ENCODE measurements at places on chromosomes 16 and 17. TPM values are rescaled to one million over a fixed set of nuclear protein-coding genes. Genes with fewer than 3 reads are reported as not detected.

The ABCA10 gene
- 6.5 TPM for total RNA-seq

The SLC35G6 gene
- total RNA-seq: not detected

GRCh38 chr16:55576384-55576783, 9.9 kb downstream of the CAPNS2 start:
- H3K27ac ChIP-seq: no peak overlapping the region
- no peaks in the 10 kb centered on the region for H3K27me3 ChIP-seq
- no peaks in the 10 kb centered on the region for H3K36me3 ChIP-seq
- H3K4me1 ChIP-seq: no peaks in the 10 kb centered on the region

DNA sequence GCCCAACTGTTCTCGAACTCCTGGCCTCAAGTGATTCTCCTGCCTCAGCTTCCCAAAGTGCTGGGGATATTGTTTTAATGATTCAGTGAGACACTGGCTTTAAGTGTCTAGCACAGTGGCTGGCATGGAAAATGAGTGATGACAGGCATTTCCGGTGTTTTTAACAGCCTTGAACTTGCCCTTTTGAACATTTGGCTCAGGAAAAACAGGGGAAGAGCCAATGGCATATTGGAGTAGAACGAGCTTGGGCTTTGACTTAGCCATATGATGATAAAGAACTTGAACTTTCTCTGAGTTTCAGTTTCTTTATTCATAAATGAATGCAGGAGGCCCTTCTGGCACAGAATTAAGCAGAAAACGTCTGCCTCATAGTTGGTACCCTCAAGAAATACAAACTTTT, 145.0 kb upstream of the HS3ST4 start:
- no peaks in the 10 kb centered on the region for H3K4me1 ChIP-seq
- H3K27me3 ChIP-seq: no peaks in the 10 kb centered on the region
- DNase-seq: no peak
- H3K36me3 ChIP-seq: no peaks in the 10 kb centered on the region

The CHRNE gene
- total RNA-seq: 0.69 TPM

DNA sequence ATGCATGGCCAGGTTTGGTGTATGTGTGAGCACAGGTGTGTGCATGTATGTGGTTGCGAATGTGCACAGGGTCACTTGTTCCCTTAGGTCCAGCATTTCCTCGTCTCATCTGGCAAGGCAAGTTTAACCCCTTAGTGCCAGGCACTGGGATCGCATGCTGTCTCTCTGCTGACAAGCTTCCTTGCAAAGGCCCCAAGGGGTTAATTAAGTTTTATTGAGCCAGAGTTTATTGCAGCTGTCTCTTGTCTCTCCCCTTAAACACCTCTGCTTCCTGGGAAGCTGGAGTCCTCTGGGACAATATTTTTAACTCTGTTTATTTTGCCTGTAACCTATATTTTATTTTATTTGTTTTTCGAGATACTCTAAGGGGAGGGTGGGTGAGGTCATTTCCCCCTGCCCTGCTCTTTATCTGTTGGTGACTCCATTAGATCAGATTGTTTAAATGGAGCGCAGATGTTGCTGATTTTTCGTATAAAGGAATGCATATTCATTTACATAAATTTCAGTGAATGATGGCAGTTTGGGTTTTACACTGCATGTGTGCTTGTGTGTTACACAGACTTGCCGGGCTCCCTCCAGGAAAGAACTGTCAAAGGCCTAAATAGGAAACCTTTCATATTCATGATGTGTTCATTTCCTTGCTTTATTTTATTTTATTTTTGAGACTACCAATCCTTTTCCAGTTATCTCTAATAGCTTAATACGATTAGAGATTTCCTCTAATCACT, 99.7 kb downstream of the CBLN1 start:
- DNase-seq: peak; percentile 67
- no peak overlapping the region for H3K4me3 ChIP-seq
- H3K36me3 ChIP-seq: no peaks in the 10 kb centered on the region
- no peaks in the 10 kb centered on the region for H3K4me1 ChIP-seq
- peaks cover 4% of the 10 kb centered on the region for H3K27me3 ChIP-seq
- H3K27ac ChIP-seq: no peak overlapping the region

DNA sequence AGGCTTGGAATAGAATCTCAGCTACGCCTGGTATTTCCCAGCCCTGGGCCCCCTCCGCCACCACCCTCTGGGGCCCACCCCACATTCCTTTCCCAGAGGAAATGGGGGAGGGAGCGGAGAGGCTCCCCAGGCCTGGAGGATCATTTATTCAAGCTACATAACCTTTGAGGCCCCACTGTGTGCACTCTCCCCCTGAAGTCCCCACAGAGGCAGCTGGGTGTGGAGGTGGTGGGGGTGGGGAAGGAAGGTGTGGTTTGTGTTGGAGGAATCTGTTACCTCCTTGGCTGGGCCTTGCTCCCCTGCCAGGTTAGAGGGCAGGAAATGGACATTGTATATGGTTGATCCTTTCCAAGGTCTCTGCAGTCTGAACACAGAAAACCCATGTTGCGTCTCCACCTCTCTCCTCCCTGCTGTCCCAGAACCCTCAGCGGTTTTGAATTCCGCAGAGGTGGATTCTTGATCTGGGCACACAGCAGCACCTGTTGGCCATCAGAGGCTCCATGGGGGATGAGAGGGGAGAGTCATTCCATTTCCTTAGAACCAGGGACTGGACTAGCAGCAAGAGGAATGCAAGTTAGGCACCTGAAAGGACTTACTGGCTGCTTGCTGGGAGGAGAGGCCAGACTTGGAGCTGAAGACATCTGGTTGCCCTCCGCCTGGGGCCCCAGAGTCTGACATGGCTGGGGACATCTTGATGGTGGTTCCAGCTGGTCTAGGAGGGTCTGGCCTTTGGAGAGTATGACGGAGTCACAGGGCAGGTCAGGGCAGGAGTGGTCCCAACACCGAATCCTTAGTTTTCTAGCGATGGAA, 23.0 kb downstream of the ARHGAP23 start:
- peak overlapping the region; percentile 14 for H3K4me3 ChIP-seq
- peak overlapping the region; percentile 80 for H3K27ac ChIP-seq
- peaks cover 21% of the 10 kb centered on the region for H3K27me3 ChIP-seq
- no peak for DNase-seq
- H3K4me1 ChIP-seq: peaks cover 83% of the 10 kb centered on the region

DNA sequence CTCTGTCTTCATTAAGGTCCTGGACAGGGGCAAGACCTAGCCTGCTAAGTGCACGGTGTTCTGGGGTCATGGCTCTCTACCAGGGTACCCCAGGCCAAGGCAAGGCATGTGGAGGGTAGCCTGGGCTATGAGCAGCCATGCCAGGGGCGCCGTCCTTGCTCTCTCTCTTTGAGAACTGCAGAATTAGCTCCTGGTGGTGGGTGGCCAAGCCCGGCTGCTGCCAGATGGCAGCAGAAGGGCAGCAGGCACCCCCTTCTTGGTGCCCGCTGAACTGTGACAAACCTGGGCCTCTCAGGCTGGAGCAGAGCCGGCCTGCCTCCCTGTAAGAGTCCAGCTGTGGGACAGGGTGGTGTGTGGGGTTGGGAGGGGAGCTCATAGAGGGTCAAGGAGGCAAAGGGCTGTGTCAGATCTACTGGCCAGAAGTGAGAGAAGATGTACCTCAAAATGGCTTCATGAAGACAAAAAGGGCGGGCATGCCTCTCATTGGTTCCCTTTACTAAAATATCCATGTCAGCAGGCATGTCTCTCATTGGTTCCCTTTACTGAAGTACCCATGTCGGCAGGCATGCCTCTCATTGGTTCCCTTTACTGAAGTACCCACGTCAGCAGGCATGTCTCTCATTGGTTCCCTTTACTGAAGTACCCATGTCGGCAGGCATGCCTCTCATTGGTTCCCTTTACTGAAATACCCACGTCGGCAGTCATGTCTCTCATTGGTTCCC, 81.7 kb upstream of the SDK2 start:
- no peak overlapping the region for H3K27ac ChIP-seq
- no peak for DNase-seq
- H3K4me3 ChIP-seq: no peak overlapping the region
- H3K27me3 ChIP-seq: peaks cover 2% of the 10 kb centered on the region
- H3K36me3 ChIP-seq: no peaks in the 10 kb centered on the region

The VPS35 gene
- total RNA-seq: 111 TPM

The IGFALS gene
- total RNA-seq: 0.39 TPM

DNA sequence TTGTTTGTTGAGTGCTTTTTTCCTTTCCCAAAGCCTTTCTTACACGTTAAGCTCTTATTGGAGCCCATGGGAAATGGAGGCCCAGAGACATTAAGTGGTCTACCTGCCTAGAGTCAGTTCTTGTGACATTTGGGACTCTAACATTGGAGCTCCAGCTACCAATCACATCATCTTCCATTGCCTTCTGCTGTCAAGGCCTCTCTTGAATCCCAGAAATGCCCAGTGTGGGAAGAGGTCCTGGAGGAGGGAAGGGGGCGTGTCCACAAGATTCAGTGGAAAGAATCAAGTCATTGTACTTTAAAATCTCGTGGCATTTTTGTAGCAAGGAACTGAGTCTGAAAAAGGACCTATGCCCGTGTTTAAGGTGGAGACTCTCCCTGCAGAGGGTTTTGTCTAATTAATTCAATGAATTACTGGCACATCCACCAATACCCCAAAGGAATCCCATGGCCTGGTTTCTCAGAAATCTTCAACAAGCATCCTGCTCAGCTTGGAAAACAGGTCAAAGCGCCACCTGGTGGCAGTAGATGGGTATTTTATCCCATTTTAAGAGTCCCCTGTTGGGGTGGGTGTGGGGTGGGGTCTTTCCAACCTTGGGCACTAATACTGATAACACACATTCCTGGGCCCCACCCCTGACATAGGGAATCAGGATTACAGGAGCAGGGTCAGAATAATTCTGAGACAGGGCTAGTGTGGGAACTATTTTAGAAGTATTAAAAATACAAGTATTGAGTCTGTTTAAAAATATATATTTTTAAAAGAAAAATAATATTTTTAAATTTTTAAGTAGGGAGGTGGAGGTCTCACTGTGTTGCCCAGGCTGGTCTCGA, 24.6 kb downstream of the GPT2 start:
- H3K4me1 ChIP-seq: peaks cover 58% of the 10 kb centered on the region
- no peak overlapping the region for H3K4me3 ChIP-seq
- H3K36me3 ChIP-seq: peaks cover 80% of the 10 kb centered on the region
- peak overlapping the region; percentile 80 for H3K27ac ChIP-seq
- DNase-seq: peak; percentile 77

- DNase-seq: peak; percentile 74
- H3K27ac ChIP-seq: peak overlapping the region; percentile 82
- peaks cover 15% of the 10 kb centered on the region for H3K27me3 ChIP-seq
These were observed 746 bp downstream of the GNAO1 start for GRCh38 chr16:56191835-56192634.

- H3K4me3 ChIP-seq: no peak overlapping the region
- no peak for DNase-seq
- no peaks in the 10 kb centered on the region for H3K4me1 ChIP-seq
- no peak overlapping the region for H3K27ac ChIP-seq
- H3K36me3 ChIP-seq: peaks cover 80% of the 10 kb centered on the region
These were observed 44.0 kb downstream of the ZNF276 start for GRCh38 chr16:89765292-89765830.

GRCh38 chr16:49972280-49972679, 52.7 kb upstream of the CNEP1R1 start:
- H3K4me1 ChIP-seq: peaks cover 12% of the 10 kb centered on the region
- no peak for DNase-seq
- no peaks in the 10 kb centered on the region for H3K27me3 ChIP-seq

GRCh38 chr17:73582359-73582758, 61.9 kb downstream of the SDK2 start:
- H3K4me3 ChIP-seq: no peak overlapping the region
- H3K4me1 ChIP-seq: peaks cover 17% of the 10 kb centered on the region

- H3K4me3 ChIP-seq: no peak overlapping the region
- DNase-seq: no peak
- H3K27me3 ChIP-seq: no peaks in the 10 kb centered on the region
- peaks cover 16% of the 10 kb centered on the region for H3K4me1 ChIP-seq
These were observed 163.7 kb downstream of the WSCD1 start for GRCh38 chr17:6233856-6234255.

DNA sequence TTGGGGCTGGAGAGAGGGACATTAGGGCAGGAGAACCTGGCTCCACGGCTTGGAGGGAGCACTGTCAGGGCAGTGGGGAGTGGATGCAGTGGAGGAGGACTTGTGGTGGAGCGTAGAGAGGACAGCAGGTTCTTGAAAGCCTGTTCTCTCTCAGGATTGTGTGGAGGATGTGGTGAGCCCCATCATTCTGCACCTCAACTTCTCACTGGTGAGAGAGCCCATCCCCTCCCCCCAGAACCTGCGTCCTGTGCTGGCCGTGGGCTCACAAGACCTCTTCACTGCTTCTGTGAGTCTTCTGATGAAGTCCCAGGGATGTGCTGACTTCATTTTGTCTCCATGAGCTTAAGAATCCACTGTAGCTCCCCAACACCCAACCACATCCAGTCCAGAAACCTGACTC, 13.5 kb downstream of the COX6A2 start:
- peaks cover 3% of the 10 kb centered on the region for H3K27me3 ChIP-seq
- H3K27ac ChIP-seq: no peak overlapping the region
- DNase-seq: no peak
- no peaks in the 10 kb centered on the region for H3K36me3 ChIP-seq

The PKMYT1 gene
- total RNA-seq: 3.1 TPM

The CSHL1 gene
- total RNA-seq: not detected

GRCh38 chr16:88424587-88425235, 28.4 kb upstream of the ZFPM1 start:
- peaks cover under 1% of the 10 kb centered on the region for H3K27me3 ChIP-seq
- no peak overlapping the region for H3K27ac ChIP-seq

- no peak overlapping the region for H3K27ac ChIP-seq
- H3K27me3 ChIP-seq: no peaks in the 10 kb centered on the region
- DNase-seq: no peak
- no peak overlapping the region for H3K4me3 ChIP-seq
- H3K36me3 ChIP-seq: no peaks in the 10 kb centered on the region
- H3K4me1 ChIP-seq: no peaks in the 10 kb centered on the region
These were observed 13.9 kb downstream of the CD300A start for GRCh38 chr17:74480290-74480689.

GRCh38 chr17:47869114-47869513, 18.2 kb upstream of the SP6 start:
- DNase-seq: no peak
- peaks cover 22% of the 10 kb centered on the region for H3K4me1 ChIP-seq
- no peak overlapping the region for H3K4me3 ChIP-seq
- no peaks in the 10 kb centered on the region for H3K36me3 ChIP-seq
- peaks cover 60% of the 10 kb centered on the region for H3K27me3 ChIP-seq

The CRK gene
- 105 TPM for total RNA-seq

- H3K27ac ChIP-seq: no peak overlapping the region
- DNase-seq: no peak
- H3K27me3 ChIP-seq: no peaks in the 10 kb centered on the region
- no peaks in the 10 kb centered on the region for H3K4me1 ChIP-seq
- H3K4me3 ChIP-seq: no peak overlapping the region
These were observed 40.8 kb downstream of the HS3ST3A1 start for GRCh38 chr17:13560935-13561334.

- no peak overlapping the region for H3K27ac ChIP-seq
- no peak overlapping the region for H3K4me3 ChIP-seq
- H3K4me1 ChIP-seq: peaks cover 5% of the 10 kb centered on the region
- DNase-seq: peak; percentile 29
- peaks cover 90% of the 10 kb centered on the region for H3K36me3 ChIP-seq
These were observed 20.4 kb downstream of the MIEF2 start for GRCh38 chr17:18280766-18281371.

- H3K4me1 ChIP-seq: no peaks in the 10 kb centered on the region
- no peak overlapping the region for H3K27ac ChIP-seq
- H3K36me3 ChIP-seq: peaks cover 61% of the 10 kb centered on the region
- no peak for DNase-seq
These were observed 49.1 kb downstream of the STAT5A start for GRCh38 chr17:42337442-42337841.

- H3K36me3 ChIP-seq: peaks cover 46% of the 10 kb centered on the region
- no peak overlapping the region for H3K27ac ChIP-seq
- DNase-seq: peak; percentile 31
- no peak overlapping the region for H3K4me3 ChIP-seq
- peaks cover 8% of the 10 kb centered on the region for H3K4me1 ChIP-seq
These were observed 109.6 kb downstream of the CLEC16A start for GRCh38 chr16:11053916-11054460.

The KRT20 gene
- not detected for total RNA-seq

The CFAP97D1 gene
- total RNA-seq: not detected

Data from spinal cord (tissue), 10 donors.